Kidney glomerular epithelial cell (primary cell): ENCODE measurements at places on chromosomes 4 and X.

DNA sequence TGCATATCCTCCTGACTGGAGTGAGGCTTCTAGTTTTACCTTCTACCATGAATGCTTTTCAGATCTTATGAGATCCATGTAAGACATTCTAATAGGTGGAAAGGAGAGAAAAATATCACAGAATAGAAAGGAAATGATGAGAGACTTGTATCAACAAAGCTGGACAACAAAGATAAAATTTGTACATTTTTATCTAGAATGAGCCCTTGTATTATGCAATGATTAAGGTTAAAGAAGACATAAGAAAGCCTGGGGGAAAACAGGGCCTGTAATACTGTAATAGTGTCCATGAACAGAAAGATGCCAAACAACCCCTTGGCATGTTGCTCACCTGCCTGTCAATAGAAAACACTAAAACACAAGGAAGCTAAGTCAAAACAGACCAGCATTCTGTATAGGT, 44.2 kb upstream of the SCRG1 start:
- DNase-seq = no peak

DNA sequence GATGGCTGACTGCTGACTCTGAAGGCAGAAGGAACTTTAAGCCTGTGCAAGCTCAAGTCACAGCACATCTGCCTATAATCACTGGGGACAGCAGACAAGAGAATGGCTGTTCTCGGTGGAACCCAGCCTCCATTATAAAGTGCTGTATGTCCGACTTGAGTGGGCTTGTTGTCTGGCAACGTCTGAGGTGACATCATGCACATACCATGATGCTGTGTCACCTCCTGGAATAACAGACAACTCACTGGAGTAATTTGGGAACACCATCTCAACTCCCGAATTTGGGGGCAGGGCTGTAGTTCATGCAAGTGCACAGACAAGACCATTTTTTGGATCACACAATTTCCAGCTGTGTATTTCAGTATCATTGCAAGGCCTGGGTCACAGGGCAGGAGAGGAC, 59.8 kb upstream of the GPM6B start:
- no peak for DNase-seq

DNA sequence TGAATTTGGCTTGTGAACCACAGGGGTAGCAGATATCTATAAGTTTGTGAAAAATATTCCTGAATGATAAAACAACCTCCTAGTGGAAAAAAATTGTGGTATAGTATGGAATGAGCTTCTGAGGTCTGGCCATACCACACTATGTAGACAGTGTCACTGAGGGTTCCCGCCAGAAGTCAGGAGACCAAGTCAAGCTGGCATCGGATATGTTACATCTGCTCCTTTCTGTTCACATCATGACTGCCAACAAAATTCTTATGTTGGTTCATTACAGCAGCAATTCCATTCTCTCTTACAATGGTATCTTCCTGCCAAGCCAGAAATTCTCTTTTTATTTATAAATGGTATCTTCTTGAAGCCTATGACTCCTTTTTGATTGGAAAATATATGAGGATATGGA, 273.0 kb downstream of the PPP3CA start:
- DNase-seq = no peak

GRCh38 chrX:40227125-40227524, 129.4 kb upstream of the BCOR start:
- DNase-seq = no peak

DNA sequence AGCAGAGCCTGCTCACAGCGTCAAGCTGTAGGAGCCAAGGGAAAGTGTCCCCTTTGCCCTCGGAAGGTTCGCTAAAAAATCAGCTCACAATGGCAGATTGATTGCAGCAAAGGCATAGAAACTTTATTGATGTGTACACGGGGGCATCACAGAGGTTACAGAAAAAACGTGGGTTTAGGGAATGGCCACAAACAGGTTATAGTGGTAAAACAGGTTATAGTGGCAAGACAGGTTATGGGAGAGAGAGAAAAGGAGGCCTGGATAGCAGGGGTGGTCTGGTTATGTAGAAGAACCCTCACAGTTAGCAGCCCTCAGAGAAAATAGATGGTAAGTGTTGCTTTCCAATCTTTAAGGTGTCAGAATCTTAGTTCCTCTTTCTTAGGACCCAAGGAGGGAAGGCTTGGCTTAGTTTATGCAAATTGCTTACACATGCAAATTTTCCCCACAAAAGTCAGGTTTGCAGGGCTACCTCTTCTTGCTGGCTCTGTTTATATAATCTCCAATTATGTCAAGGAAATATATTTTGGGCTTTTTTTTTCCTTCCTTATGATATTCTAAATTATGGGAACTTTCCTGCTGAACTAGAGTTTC, 113.7 kb downstream of the BMP15 start:
- DNase-seq = no peak

DNA sequence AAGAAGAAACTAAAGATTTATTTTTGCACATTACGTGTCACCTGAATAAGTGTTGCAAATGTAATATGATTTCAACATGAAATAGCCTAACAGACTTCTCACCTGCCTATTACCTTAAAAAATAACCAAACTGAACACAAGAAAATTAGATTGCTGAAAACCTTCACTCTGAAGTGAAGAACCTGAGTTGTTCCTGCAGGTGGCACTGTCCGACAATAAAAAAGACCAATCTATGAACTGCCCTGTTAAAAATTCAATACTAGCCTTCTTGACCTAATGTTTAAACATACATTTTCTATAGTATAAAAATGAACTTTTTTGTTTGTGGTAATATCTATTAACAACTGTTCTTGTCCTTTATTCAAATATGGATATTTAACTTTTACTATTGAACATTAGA, 69.2 kb upstream of the PNPLA4 start:
- DNase-seq = peak; percentile 7

- DNase-seq = no peak
Observed at GRCh38 chr4:99635601-99636000, 22.0 kb downstream of the C4orf54 start.

DNA sequence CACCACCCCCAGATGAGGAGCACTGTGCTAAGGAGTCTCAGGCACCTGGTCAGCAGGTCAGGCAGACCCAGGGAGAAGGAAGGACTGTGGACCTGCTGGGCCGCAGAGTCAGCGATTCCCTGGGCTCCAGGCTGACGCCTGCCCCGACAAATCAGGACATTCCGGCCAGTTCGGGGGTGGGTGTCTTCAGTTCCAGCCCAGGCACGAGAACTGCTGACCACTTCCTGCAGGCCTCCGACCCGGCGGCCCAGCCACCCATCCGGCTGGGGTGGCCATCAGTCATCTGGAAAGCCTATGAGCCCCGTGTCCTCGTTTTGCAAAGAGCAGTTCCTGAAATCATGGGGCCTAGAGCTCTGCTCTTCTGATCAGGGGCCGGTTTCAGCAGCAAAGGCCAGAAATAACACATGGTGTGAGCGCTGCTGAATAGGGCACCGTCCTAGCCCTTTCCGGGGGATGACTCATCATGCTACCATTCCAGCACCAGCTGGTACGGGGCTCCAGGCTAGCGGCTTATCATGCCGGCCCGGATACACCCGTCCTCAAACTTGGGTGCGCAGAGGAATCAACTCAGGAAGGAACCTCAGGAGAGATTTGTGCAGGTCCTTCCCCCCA, 7.8 kb upstream of the SH3TC1 start:
- no peak for DNase-seq

GRCh38 chrX:19410259-19410658, 66.5 kb downstream of the PDHA1 start:
- no peak for DNase-seq

- no peak for DNase-seq
Observed at GRCh38 chr4:113358784-113359183, 309.3 kb downstream of the ANK2 start.

GRCh38 chr4:174764105-174764729, 64.8 kb downstream of the GLRA3 start:
- DNase-seq = peak; percentile 35

GRCh38 chr4:131989576-131989975, 1159.5 kb upstream of the PCDH10 start:
- no peak for DNase-seq

DNA sequence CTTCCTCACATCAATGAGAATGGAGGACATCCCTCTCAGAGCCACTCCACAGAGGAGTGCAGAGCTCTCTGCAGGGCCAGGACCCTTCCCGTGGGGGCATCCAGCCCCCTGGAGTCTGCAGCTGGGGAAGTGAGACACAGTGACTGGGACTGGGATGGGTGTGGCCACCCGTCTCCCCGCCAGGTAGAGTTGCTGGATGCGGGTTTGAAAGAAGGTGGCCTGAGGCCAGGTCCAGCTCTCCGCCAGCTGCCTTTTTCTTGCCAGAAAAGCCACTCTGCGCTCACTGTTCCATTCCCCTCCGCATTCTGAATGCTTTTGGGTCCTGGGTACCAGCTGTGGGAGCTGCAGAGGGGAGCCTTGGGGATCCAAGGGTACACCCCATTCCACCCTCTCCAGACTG, 82.6 kb downstream of the ABLIM2 start:
- DNase-seq = no peak

GRCh38 chr4:15434091-15434490, 6.3 kb downstream of the C1QTNF7 start:
- no peak for DNase-seq

GRCh38 chrX:13855689-13856450, 39.0 kb upstream of the GPM6B start:
- no peak for DNase-seq

DNA sequence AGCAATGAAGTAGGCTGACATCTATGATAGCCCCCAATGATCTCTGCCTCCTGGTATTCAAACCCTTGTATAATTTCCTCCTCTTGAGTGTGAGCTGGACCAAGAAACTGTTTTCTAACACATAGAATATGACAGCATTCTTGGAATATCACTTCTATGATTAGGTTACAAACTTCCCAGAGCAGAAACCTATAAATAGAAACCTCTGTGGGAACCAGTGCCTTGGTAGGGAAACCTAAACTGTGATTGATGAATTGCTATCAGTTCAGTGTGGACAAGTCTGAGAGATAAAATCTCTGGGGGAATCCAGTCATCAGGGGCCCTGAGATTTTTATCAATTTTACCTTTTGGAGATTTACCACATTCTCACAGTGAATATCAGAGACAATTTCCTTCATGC, 756.5 kb upstream of the AGA start:
- DNase-seq = peak; percentile 49

DNA sequence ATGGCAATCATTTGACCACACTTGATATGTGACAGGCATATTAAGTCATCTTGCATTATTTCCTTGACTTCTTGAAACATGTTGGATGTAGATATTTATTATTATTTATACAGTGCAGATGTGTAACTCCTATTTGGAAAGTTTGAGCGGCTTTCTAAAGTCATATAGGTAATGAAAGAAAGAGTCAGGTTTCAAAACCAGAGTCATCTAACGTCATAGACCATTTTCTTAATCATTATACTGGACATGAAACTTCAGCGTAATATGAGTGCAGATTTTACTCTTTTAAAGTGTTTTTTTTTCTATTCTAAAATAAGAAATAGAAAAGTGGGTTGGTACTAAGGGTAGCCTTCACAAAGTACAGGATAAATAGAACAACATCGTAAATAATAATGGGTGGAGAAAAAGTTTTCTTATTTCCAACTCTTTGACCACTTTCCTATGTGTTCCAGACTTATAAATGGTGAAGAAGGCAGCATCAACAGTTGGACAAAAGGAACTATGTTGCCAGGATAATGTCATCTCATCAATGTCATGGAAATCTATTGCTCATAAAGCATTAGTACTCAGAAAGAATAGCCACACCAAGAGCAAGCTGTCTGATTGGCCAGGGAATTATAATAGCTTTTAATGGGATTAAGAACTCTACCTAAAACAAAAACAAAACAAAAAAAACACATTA, 108.0 kb upstream of the PCDH18 start:
- no peak for DNase-seq

DNA sequence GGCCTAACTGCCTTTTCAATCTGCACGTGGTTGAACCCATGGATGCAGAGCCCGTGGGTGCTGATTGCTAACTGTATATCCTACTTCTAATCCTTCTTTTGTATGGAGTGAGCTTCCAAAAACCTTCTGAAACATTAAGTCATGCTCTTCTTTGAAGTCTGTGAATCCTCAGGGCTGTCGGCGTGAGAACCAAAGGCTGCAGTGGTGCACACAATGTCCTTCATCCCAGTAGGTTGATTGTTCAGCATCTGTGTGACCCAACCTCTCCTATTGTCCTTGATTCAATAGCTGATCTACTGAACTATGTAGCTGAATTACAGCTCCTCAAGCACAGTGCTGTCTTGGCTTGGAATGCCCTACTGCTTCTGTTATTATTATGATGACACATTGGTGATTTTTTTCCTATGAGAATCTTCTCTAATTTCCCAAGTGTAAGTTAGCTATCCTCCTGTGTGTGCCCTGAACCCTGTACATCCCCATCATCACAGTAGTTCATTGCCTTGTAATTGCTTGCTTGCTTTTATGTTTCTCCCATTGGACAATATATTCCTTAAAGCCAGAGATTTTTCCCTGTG, 294.6 kb downstream of the TRIML1 start:
- no peak for DNase-seq

DNA sequence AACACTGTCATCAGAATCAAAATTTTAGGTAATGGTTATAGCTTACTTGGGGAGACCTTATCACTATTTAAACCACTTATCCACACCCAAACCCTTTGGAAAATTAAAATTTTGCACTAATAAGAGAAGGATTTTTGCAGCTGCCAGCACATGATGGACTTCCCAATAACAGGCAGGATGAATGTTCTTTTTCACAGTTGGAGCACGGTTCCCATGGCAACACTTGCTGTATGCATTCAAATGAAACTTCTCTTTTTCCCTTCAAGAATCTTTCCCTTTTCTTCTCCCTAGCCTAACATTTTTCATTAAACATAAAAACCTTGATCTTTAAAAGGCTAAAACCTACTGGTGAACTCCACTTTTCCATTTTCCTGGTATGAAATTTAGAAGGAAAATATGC, 768.2 kb downstream of the KCTD8 start:
- DNase-seq = no peak

DNA sequence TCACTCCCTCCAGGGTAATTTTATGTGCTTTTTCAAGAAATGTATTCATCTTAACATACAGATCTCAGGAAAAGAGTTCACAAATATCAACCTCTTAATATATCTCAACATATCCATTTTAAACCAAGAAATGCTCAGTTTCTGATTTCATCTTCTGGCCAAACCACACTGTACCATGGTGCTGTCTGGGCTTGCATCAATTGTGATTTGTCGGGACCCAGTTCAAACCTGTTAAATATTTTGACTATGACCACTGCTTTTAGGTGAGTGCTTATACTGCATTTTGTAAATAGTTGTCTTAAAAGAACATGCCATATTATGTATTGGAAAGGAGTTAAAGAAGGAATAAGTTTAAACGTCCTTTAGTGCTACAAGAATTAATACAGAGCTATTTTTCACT, 352.1 kb downstream of the SPOCK3 start:
- DNase-seq = no peak

DNA sequence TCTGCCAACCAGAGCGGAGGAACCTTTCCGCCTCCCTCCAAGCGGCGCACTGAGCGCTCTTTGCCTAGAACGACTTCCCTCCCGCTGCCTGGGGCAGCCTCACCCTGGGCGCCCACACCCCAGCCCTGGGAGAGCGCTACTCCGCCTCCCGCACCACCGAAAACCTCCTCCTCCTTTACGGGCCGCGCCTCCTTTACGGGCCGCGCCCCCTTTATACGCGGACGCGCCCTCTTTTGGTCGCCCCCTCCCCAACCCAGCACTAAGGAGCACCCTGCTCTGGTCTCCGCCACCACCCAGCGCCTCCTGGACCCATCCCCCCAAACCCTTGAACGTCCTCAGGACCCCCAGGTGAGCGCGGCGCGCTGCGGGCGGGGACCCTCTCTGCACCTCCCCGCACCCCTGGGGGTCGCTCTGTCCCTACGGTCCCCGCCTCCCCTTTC, 586 bp upstream of the NSG1 start:
- no peak for DNase-seq

GRCh38 chrX:22542641-22543040, 269.9 kb downstream of the CBLL2 start:
- no peak for DNase-seq

- DNase-seq = no peak
Observed at GRCh38 chr4:98434816-98435215, 173.6 kb downstream of the RAP1GDS1 start.
